ENCODE measurements at places on chromosomes 11 and 22. TPM values are rescaled to one million over a fixed set of nuclear protein-coding genes. Genes with fewer than 3 reads are reported as not detected.

DNA sequence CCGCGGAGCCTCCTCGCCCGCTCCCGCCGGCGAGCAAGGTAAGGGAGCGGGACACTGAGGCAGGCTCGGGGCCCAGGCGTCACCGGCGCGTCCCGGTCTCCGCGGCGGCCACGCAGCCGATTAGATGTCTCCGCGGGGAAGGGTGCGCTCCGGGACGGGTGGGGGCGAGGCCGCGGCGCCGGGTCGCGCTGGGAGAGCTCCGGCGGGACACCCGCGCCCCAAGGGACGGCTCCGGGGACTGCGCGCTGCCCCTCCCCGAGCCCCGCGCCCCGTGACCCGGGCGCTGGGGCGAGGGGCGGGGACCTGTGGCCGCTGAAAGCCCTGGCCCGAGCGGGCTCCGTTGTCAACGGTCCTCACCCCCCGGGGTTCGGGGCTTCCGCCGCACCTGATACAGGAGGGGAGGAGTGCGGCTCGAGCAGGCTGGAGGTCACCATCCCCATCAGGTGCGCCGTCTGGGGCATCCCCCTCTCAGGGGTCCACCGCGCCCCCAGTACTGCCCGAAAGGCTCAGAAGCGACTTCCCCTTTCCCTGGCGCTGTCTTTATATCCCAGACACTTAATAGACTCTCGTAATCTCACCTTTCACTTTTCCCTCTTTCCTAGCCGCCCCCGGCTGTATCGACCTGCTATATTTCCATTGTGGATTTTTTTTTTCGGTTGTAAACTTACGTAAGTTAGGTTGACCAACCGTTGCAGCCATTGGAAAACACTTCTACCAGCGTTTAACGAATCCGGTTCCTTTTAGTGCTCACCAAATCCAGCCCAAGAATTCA lies 573 bp downstream of the PPFIA1 start:
- peaks cover 28% of the 10 kb centered on the region for H3K4me1 ChIP-seq
- H3K4me3 ChIP-seq, result peak overlapping the region; percentile 91
- peaks cover 15% of the 10 kb centered on the region for H3K27me3 ChIP-seq
- peak overlapping the region; percentile 76 for H3K27ac ChIP-seq

DNA sequence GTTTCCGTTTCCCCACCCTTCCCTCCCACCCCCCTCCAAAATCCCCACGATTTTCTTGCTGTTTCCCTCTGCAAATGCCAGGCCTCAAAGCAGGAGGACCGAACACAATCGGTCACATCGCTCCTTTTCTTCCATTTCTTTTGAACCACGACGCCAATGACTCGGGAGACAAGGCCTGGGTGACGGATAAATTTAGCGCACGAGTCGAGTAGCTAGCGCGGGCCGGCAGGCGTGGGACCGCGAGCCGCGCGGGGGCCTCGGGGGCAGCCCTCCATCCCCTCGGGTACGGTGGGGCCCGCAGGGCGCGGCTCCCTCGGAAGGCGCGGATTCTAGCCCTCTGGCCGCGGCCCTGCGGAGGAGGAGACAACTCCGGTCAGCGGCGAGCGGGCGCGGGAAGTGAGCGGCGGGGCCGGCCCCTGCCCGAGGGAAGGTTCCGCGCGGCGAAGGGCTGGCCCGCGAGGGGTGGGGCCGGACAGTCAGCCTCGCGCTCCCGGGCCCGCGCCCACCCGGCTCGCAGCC lies 414 bp downstream of the JOSD1 start:
- H3K36me3 ChIP-seq, result peaks cover 15% of the 10 kb centered on the region
- no peaks in the 10 kb centered on the region for H3K27me3 ChIP-seq
- H3K4me3 ChIP-seq, result peak overlapping the region; percentile 94
- peak overlapping the region; percentile 98 for H3K27ac ChIP-seq

The KIRREL3 gene
- total RNA-seq, result not detected

The PLAAT4 gene
- total RNA-seq, result 156 TPM

The TRPC6 gene
- not detected for total RNA-seq

DNA sequence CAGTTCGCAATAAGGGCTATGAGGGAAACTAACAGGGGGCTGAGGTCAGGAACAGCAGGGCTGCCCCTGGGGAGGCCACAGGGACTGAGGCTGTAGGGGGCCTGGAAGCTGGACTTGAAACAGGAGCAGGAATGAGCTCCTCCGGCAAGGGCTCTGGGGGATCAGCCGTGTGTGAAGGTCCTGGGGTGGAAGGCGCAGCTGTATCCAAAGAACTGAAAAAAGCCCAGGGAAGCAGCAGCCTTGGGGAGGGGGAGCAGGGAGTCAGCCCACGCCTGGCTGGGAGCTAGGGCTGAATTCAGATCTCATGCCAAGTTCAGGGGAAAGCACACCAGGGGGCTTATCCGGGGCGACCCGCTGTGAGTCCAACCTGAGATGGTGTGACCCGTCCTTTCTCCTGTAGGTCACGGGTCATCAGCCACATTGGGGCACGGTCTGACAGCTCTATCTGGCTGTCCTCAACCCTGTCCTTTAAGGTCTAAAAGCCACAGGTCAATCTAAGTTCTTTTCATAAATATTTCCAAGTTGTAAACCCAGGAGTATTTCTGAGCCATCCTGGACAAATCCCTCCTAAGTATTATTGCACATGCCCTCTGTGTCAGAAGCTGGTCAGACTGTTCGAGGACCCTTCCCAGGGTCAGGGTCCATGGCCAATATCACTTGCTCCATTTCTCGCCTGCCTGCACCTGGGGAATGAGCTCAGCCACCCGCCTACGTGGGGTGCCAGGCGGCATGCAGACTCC lies 18.0 kb downstream of the TP53AIP1 start:
- H3K27ac ChIP-seq, result no peak overlapping the region
- no peak for DNase-seq
- no peaks in the 10 kb centered on the region for H3K36me3 ChIP-seq
- H3K27me3 ChIP-seq, result no peaks in the 10 kb centered on the region
- peaks cover 3% of the 10 kb centered on the region for H3K4me1 ChIP-seq

GRCh38 chr11:132595711-132596134 lies 936.6 kb downstream of the OPCML start:
- no peaks in the 10 kb centered on the region for H3K36me3 ChIP-seq
- no peak for DNase-seq
- H3K27me3 ChIP-seq, result peaks cover 2% of the 10 kb centered on the region
- H3K4me3 ChIP-seq, result no peak overlapping the region

The CRYBA4 gene
- total RNA-seq, result not detected

- no peak overlapping the region for H3K27ac ChIP-seq
- no peaks in the 10 kb centered on the region for H3K4me1 ChIP-seq
- H3K27me3 ChIP-seq, result no peaks in the 10 kb centered on the region
- no peaks in the 10 kb centered on the region for H3K36me3 ChIP-seq
- no peak overlapping the region for H3K4me3 ChIP-seq
Observed at GRCh38 chr22:25833091-25833490, 91.1 kb downstream of the MYO18B start.

The ALX4 gene
- not detected for total RNA-seq

The LINC01488 gene
- total RNA-seq, result not detected

GRCh38 chr11:26712497-26712896 lies 9.4 kb downstream of the SLC5A12 start:
- no peak overlapping the region for H3K4me3 ChIP-seq
- no peak overlapping the region for H3K27ac ChIP-seq
- DNase-seq, result no peak
- no peaks in the 10 kb centered on the region for H3K27me3 ChIP-seq

The GLB1L3 gene
- 5.2 TPM for total RNA-seq

DNA sequence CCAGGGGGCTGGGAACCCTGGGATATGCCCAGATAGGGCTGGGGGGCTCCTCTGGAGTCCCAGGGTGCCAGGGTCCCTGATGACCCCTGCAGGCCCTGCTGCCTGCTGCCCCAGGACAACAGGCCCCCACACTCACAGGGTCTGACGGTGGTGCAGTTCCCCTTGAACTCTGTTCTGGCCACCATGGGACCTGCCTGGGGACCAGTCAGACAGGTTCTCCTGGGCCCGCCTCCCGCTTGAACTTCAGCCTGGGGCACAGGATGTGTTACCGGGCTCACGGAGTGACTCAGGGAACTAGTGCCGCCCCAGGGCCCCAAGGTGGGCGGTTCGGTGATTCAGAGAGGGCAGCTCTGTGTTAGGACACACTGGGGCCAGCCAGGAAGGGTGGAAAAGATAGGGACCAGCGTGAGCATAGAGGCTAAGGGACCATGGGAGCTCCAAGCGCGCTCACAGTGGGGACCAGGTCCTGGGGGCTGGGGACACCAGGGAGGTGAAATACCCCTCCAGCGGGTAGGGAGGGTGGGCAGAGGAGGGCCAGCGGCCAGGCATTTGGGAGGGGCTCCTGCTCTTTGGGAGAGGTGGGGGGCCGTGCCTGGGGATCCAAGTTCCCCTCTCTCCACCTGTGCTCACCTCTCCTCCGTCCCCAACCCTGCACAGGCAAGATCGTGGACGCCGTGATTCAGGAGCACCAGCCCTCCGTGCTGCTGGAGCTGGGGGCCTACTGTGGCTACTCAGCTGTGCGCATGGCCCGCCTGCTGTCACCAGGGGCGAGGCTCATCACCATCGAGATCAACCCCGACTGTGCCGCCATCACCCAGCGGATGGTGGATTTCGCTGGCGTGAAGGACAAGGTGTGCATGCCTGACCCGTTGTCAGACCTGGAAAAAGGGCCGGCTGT lies 21.5 kb upstream of the TXNRD2 start:
- DNase-seq, result no peak
- H3K36me3 ChIP-seq, result peaks cover 2% of the 10 kb centered on the region
- H3K4me1 ChIP-seq, result peaks cover 1% of the 10 kb centered on the region
- H3K27me3 ChIP-seq, result no peaks in the 10 kb centered on the region

GRCh38 chr11:67436459-67437081 lies 912 bp downstream of the PTPRCAP start:
- H3K4me1 ChIP-seq, result peaks cover 47% of the 10 kb centered on the region
- H3K27ac ChIP-seq, result peak overlapping the region; percentile 96
- peak overlapping the region; percentile 98 for H3K4me3 ChIP-seq
- peak; percentile 79 for DNase-seq

DNA sequence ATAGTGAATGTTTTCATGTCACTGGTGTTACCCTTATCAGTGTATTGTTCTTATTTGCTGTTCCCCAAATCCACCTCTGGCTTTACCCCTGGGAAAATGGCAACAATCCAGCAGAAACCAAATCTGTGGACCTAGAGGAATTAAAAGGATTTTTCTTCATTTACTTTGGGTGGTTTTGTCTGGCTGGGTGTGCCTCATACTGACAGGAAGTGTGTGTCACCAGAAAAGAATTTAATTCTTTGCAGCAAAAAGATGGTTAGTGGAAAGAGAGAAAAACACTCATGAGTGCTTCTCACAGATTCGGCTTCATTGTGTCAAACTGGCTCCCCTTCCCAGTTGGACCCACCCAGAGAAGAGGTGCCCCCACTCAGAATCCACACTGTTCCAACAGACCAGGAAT lies 38.9 kb downstream of the FZD4 start:
- H3K4me1 ChIP-seq, result peaks cover 2% of the 10 kb centered on the region
- peaks cover 5% of the 10 kb centered on the region for H3K27me3 ChIP-seq
- DNase-seq, result no peak
- H3K27ac ChIP-seq, result no peak overlapping the region
- no peaks in the 10 kb centered on the region for H3K36me3 ChIP-seq
- no peak overlapping the region for H3K4me3 ChIP-seq

The SLC22A12 gene
- not detected for total RNA-seq

- no peak overlapping the region for H3K4me3 ChIP-seq
- H3K27ac ChIP-seq, result no peak overlapping the region
- no peak for DNase-seq
- H3K4me1 ChIP-seq, result no peaks in the 10 kb centered on the region
- no peaks in the 10 kb centered on the region for H3K36me3 ChIP-seq
Observed at GRCh38 chr11:19200410-19201201, 1.2 kb downstream of the CSRP3 start.

GRCh38 chr11:17730608-17731462 lies 3.7 kb upstream of the KCNC1 start:
- no peak overlapping the region for H3K4me3 ChIP-seq
- H3K27me3 ChIP-seq, result peaks cover 47% of the 10 kb centered on the region
- H3K4me1 ChIP-seq, result peaks cover 4% of the 10 kb centered on the region
- DNase-seq, result peak; percentile 77

DNA sequence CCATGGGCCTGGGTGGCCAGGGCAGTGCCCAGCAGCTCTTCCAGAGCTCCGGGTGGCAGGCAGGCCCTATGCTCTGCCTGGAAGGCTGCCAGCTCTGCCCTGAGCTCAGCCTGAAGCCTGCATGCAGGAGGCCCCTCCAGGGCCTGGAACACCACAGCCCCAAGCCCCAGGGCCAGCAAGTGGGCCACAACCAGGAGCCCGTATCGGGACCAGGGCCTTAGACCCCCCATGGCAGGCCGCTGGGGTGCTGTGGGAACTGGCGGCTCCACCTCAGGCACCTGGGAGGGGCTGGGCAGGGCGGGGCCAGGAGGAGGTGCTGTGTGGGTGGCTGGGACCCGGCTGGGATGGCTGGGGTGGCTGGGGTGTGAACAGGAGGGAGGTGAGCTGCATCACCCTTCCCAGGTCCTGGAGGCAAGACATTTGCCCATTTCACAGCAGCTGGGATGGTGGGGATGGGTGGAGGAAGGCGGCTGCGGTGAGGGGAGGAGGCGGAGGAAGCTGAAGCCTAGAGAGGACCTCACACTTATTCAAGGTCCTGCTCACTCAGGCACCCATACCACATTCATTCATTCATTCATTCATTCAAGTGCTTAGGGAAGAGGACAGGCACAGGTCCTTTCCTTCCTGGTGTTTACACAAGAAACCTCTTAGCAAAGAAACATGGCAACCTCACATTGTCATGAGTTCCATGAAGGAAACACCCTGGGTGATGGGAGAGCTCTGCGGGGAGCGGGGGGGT lies at the start of gene KCNK7:
KCNK7 (minus strand) TSS at position 258 of the 739 bp plus-strand sequence; CDS start at position 230, 28 bp downstream.
- DNase-seq, result no peak
- no peaks in the 10 kb centered on the region for H3K4me1 ChIP-seq
- H3K36me3 ChIP-seq, result peaks cover under 1% of the 10 kb centered on the region
- H3K27me3 ChIP-seq, result no peaks in the 10 kb centered on the region
- peak within 1 kb of the TSS; percentile 63 for H3K27ac ChIP-seq

DNA sequence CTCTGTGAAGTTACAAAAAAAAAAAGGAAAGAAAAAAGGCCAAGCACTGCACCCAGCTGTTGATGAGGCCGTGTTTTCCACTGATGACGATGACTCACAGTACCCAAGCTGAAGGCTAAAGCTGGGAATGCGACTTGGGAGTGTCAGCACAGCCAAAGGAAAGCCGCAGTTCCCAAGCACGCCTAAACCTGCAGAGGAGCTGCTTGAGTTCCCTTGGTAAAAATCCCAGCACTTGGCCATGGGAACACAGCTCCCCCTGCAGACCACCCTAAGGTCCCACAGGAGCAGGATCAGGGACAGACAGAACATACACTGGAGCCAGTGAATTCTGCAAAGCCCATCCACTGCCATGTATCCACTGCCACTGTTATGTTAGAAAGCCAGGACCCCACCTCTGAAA lies 39.9 kb downstream of the SERGEF start:
- no peak overlapping the region for H3K27ac ChIP-seq
- no peak for DNase-seq
- no peak overlapping the region for H3K4me3 ChIP-seq
- no peaks in the 10 kb centered on the region for H3K27me3 ChIP-seq
- H3K36me3 ChIP-seq, result peaks cover 16% of the 10 kb centered on the region

The RASSF10 gene
- total RNA-seq, result not detected

- H3K4me1 ChIP-seq, result no peaks in the 10 kb centered on the region
- no peak overlapping the region for H3K27ac ChIP-seq
- H3K36me3 ChIP-seq, result no peaks in the 10 kb centered on the region
Observed at GRCh38 chr11:15192005-15192556, 77.4 kb downstream of the INSC start.

- no peak overlapping the region for H3K4me3 ChIP-seq
- no peak overlapping the region for H3K27ac ChIP-seq
- no peak for DNase-seq
- H3K27me3 ChIP-seq, result no peaks in the 10 kb centered on the region
- H3K36me3 ChIP-seq, result no peaks in the 10 kb centered on the region
Observed at GRCh38 chr11:42555190-42555589, 756.6 kb upstream of the API5 start.

GRCh38 chr22:26983311-26983710 lies 325.9 kb downstream of the MIAT start:
- H3K36me3 ChIP-seq, result no peaks in the 10 kb centered on the region
- no peak overlapping the region for H3K27ac ChIP-seq
- DNase-seq, result no peak

GRCh38 chr11:1760351-1761109 lies 3.2 kb downstream of the CTSD start:
- DNase-seq, result peak; percentile 33
- H3K27ac ChIP-seq, result no peak overlapping the region
- peaks cover 15% of the 10 kb centered on the region for H3K36me3 ChIP-seq
- no peak overlapping the region for H3K4me3 ChIP-seq

Data from activated naive CD8-positive, alpha-beta T cell treated with anti-CD3 and anti-CD28 coated beads, Interleukin-2, amount 10 ng/mL, durations not matched to agents 7 days and 5 days (primary cell).